ENCODE measurements at places on chromosomes 11 and 22. TPM values are rescaled to one million over a fixed set of nuclear protein-coding genes. Genes with fewer than 3 reads are reported as not detected.
A peak's percentile ranks its signal among the peaks of the same experiment; 100 is the strongest.

GRCh38 chr11:132033051-132033450 is 662.6 kb downstream of the NTM start:
- H3K27ac ChIP-seq: no peak overlapping the region
- H3K4me1 ChIP-seq: no peaks in the 10 kb centered on the region
- DNase-seq: no peak
- no peaks in the 10 kb centered on the region for H3K36me3 ChIP-seq
- H3K4me3 ChIP-seq: no peak overlapping the region

DNA sequence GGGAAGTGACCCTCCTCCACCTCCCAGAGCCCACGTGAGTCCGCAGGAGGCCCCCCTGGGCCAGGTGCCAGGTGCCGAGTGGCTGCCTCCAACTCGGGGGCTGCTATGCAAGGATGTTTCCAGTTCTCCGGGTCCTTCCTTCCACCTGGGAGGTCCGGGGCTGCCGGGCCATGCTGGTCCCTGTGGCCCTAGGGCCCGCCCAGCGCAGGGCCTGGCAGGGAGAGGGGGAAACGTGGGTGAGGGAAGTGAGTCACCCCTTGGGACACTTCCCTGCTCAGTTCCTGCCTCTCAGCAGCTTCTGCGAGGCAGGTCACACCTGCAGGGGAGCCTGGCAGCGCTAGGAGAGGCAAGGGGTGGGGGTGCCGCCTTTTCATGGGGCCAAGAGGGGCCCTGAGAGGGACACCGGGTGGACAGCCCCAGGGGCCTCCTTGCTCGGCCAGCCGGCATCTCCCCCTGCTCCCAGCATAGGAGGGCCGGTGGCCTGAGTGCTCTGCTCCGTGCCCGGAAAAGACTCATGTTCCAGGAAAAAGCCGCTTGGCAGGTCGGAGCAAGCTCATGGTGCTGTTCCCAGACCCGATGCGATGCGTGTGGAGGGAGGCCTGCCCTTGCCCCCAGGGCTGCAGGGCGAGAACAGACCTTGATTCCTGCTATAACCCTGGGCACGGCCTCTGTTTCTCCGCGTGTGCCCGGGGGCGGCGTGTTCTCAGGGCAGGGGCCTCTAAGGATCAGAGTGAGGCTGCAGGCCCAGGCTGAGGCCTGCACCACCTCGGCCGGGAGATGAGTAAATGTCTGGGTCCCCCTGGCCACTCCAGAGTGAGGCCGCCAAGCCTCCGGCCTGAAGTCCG is 30.3 kb upstream of the WNT7B start:
- no peaks in the 10 kb centered on the region for H3K36me3 ChIP-seq
- DNase-seq: peak; percentile 37
- no peak overlapping the region for H3K4me3 ChIP-seq
- peaks cover 16% of the 10 kb centered on the region for H3K4me1 ChIP-seq
- peaks cover 2% of the 10 kb centered on the region for H3K27me3 ChIP-seq

Gene RHOD
- total RNA-seq: 0.54 TPM

DNA sequence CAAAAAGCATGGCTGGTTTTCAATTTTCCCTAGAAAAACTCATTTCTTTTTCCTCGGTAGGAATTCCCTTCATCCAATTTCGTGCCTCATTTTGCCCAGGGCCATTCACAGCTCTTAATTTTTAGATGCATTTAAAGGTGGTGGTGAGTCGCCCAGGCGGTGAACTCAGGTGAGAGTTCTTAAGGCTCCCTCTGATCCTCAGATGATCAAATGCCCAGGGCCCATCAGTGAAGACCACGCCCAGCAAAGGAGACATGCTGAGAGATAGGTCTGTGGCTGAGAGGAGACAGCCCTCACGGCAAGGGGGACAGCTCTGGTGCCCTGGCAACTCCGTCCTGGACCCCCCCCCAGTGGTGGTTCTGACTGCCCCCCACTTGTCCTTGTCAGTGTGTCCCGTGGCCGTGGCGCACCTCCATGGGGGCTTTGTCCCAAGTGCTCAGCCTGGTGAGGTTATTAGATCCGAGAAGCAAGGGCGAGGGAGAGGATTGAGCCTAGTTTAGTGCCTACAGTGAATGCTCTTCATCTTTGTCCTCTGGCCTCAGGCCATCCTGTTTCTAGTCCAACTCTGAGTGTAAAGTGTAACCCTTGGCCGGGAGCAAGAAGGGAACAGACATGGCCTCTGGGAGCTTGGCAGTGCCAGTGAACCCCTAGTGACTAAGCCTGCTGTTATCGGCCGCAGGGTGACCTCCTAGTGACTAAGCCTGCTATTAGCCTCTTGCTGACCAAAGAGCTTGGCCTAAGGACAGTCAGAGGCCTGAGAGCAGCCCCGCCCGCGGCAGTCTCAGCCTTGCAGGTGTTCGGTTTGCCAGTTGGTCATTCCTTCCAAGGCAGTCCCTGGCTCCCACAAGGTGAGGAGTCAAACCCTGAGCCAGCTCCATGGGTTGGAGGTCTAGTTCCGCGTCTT is 83.5 kb downstream of the CTTN start:
- H3K27me3 ChIP-seq: peaks cover under 1% of the 10 kb centered on the region
- H3K4me3 ChIP-seq: no peak overlapping the region
- no peaks in the 10 kb centered on the region for H3K4me1 ChIP-seq
- DNase-seq: no peak
- no peak overlapping the region for H3K27ac ChIP-seq

Gene USH1C
- total RNA-seq: not detected

DNA sequence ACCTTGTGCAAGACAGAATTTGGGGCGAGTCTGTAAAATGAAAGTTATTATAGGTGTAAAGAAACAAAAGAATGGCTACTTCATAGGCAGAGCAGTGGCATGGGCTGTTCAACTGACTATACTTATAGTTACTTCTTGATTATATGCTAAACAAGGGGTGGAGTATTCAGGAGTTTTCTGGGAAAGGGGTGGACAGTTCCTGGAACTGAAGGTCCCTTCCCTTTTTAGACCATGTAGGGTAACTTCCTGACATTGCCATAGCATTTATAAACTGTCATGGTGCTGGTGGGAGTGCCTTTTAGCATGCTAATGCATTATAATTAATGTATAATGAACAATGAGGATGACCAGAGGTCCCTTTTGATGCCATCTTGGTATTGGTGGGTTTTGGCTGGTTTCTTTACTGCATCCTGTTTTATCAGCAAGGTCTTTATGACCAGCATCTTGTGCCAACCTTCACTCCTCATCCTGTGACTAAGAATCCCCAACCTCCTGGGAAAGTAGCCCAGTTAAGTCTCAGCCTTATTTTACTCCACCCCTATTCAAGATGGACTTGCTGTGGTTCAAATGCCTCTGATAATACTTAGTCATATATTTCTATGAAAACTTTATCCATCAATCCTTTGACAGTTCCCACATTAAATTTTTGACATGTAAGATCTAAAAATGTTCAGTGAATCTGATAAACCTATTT is 118.6 kb downstream of the ARHGAP42 start:
- H3K27ac ChIP-seq: no peak overlapping the region
- no peaks in the 10 kb centered on the region for H3K36me3 ChIP-seq
- no peaks in the 10 kb centered on the region for H3K4me1 ChIP-seq
- H3K27me3 ChIP-seq: no peaks in the 10 kb centered on the region

- peaks cover 3% of the 10 kb centered on the region for H3K4me1 ChIP-seq
- peak; percentile 76 for DNase-seq
- no peak overlapping the region for H3K27ac ChIP-seq
- H3K36me3 ChIP-seq: no peaks in the 10 kb centered on the region
Measured at GRCh38 chr11:59053387-59053786, 32.7 kb upstream of the GLYATL1B start.

DNA sequence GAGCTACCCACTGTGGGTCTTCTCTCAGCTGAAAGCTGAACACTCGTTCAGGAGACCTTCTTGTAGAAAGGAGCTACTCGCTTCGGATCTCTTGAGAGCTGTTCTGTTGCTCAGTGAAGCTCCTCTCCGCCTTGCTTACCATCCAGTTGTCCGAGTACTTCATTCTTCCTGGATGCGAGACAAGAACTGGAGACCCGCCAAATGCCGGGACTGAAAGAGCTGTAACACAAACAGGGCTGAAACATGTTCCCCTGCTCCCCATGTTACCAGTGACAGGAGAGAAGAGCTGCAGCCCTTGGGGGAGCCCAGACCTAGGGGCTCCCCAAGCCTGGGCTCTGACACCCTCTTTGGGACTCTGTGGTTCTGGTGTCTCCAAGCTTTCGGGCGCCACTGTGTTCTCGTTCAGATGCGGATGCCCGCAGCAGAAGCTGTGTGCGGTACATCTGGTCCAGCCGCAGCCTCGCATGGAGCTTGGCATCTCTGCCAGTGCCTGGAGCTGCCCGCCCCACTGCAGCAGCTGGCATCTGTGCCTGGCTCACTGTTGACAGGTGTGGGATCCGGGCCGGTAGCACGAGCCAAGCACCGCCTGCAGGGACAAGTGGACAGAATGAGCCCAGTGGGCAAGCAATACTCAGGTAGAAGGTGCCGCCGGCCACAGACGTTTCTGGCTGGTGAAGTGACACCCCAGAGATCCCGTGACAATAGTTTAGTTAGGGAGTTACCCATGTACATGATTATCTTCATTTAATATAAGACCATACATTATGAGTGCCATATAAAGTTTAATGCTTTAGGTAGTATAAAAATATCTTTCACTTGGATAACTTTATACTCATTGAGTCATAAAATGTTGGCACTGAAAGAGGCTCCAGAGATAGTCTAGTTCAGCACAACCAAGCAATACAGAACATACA is 49.1 kb downstream of the EMSY start:
- H3K4me3 ChIP-seq: no peak overlapping the region
- H3K27me3 ChIP-seq: no peaks in the 10 kb centered on the region
- no peak overlapping the region for H3K27ac ChIP-seq
- peaks cover 15% of the 10 kb centered on the region for H3K36me3 ChIP-seq
- peaks cover 7% of the 10 kb centered on the region for H3K4me1 ChIP-seq

DNA sequence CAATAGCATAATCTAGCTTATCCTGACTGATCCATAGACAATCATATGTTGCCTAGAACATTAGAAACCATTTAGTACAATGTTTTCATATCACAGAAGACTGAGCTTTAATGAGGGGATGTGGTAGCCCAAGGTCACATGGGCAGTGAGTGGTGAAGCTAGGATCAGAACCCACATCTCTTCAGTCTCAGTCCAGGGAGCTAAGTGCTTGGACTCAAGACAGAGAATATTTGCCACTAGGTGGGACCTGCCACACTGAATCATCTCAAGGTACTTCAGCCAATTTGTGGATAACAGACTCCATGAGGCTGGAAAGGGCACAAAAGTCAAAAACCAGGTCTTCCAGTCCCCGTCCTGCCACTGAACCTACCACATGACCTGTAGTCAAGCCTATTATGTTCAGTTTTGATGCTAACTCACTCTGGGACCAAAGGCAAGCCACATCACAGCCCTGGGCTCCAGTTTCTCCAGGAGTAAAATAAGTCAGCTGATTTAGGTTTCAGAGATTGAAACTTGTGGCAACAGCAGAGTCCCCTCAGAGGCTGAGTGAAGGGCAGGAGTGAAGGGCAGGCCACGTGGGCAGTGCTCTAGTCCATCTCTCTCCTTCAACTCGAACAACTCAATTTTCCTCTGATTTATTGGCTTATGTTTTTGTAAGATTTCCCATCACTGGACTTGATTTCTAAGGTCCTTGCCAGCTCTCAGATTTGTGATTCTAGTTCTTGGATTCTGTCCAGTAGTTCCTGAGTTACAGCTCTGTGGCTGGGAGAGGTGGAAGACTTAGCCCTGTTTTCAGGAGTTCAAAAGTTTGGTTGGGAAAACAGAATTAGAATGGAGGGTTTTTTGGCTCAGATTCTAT is 84.6 kb upstream of the PHOX2A start:
- H3K4me1 ChIP-seq: peaks cover 49% of the 10 kb centered on the region
- no peaks in the 10 kb centered on the region for H3K27me3 ChIP-seq
- no peak for DNase-seq
- peak overlapping the region; percentile 4 for H3K4me3 ChIP-seq
- H3K36me3 ChIP-seq: peaks cover 2% of the 10 kb centered on the region

DNA sequence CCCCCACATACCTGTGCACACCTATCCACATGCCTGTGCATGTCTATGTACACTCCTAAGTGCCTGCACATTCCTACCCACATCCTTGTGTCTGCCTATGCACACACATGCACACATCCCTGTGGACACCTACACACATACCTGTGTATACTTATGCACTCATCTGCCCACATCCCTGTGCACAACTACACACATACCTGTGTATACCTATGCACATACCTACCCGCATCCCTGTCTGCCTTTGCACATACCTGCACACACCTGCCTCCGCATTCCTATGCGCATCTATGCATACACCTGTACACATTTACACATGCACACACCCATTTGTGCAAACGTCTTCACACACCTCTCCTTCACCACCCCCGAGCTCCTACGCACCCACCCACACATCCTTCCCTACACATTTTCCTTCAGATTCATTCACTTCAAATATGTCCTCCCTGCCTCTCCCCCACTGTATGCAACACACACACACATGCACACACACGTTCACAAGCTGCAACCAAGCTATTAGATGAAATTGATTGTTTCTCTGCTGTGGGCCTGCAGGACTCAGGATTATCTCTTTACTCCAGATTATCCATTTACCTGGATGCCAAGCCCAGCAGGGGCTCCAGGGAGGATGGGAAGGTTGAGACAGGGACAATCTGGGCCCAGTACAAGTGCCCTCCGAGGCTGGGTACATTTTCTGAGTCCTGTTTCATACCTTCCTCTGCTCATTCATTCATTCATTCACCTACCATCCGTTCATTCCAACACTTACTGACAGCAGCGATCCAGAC is 53.2 kb downstream of the TSPAN18 start:
- no peak overlapping the region for H3K27ac ChIP-seq
- H3K4me1 ChIP-seq: no peaks in the 10 kb centered on the region
- H3K36me3 ChIP-seq: no peaks in the 10 kb centered on the region
- H3K27me3 ChIP-seq: peaks cover 4% of the 10 kb centered on the region

DNA sequence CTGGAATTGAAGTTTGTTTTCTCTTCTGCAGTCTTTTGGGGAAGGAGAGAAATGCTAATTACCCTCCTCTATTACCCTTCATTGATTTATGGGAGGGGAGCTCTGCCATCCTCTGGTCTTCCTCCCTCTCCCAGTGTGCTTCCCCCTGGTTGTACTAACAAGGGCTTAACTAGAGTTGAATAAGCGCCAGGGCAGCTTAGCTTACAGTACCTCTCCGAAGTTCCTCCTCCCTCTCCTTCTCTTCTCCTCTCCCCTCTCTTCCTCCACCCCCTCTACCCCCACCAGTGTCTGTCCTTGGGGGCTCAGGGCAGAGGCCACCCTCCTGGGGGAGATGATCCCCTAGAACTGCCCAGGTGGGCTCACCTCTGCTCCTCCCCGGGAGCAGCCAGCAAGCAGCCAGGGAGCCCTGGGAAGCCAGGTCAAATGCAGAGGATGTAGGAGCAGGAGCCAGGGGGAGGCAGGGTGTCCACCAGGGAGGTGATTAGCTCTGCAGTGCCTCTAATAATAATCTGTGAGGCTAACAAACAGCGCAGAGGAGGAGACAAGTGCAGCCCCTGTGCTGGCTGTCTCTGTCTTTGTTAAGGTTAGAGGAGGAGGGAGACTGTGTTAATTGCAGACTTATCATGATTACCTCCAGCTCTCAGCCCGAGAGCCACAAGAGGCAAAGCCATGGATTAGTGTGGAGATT is 191.6 kb upstream of the CADM1 start:
- H3K27me3 ChIP-seq: no peaks in the 10 kb centered on the region
- no peak for DNase-seq
- no peaks in the 10 kb centered on the region for H3K36me3 ChIP-seq
- no peak overlapping the region for H3K27ac ChIP-seq
